Stimulated activated CD8-positive, alpha-beta memory T cell treated with anti-CD3 and anti-CD28 coated beads, Interleukin-15, amount 100 ng/mL, for 4 hours (primary cell): ENCODE measurements at places on chromosomes 3 and 15.

DNA sequence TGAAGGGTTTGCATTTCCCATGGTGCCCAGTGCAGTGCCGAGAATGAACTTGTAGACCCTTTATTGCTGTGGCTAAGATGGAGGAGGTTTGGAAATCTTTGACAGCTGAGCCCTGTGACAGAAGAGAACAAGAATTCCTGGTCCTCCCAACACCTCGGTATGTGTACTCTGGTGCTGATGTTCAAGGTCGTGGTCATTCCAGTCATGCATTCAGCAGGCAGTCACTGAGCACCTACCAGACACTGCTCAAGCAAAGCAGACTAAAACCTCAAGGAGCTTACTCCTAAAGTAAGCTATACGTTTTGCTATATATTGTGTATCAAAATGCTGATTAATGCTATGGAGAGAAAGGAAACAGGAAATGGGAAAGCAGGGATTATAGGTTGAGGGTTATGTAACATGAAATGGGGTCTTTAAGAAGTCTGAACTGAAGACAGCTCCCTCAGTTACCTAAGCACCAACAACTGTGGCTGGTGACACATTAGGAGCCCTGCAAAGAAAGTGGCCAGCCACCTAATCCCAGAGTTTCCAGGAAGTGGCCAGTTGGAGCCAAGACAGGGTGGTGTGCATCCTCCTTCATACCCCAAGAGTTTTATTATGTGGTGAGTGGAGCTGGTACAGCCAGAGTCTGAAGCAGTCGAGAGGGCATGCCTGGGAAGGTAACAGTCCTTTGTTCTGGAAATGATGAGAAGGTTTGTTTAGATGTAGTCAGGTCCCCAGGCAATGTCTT is 65.0 kb downstream of the CCNL1 start:
- no peak for DNase-seq

DNA sequence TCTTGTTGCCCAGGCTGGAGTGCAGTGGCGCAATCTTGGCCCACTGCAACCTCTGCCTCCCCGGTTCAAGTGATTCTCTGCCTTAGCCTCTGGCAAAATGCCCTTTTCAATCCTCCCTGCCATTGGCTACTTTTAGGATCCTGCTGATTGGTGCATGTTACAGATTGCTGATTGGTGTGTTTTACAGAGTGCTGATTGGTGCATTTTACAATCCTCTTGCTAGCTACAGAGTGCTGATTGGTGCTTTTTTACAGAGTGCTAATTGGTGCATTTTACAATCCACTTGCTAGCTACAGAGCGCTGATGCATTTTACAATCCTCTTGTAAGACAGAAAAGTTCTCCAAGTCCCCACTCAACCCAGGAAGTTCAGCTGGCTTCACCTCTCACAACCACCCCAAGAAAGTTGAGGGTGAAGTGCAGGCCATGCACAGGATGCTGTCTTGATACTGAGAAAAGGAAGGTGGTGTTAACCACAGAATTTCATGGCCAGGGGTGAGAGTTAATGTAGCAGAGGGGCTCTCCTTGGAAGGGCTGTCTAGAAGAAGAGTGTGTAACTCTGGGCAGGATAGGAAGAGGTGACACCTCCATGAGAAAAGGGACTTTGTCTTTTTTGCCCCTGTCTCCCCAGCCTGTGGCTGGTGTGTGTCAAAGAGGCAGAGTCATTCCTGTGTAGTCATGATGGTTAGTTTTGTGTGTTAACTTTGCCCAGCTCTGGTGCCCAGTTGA is 145.9 kb downstream of the APBA2 start:
- no peak for DNase-seq

GRCh38 chr3:154431043-154431442 is 1.1 kb upstream of the GPR149 start:
- DNase-seq = no peak

DNA sequence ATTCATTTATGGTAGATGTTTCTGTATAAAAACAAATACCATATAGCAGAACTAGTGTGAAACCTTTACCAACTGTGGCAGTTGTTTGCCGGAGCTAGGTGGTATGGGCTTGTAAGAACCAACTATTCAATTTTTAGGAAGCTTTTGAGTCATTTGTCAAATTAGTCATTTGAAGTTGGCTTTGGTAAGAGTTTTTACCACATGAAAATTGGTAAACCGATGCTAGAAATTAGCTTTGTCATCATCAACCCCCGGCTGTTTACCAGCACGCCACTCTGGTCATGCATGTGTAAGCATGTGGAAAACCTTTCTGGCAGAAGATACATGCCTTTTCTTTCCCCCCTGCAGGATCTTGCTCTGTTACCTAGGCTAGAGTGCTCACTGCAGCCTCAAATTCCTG is 63.3 kb downstream of the IL1RAP start:
- no peak for DNase-seq

DNA sequence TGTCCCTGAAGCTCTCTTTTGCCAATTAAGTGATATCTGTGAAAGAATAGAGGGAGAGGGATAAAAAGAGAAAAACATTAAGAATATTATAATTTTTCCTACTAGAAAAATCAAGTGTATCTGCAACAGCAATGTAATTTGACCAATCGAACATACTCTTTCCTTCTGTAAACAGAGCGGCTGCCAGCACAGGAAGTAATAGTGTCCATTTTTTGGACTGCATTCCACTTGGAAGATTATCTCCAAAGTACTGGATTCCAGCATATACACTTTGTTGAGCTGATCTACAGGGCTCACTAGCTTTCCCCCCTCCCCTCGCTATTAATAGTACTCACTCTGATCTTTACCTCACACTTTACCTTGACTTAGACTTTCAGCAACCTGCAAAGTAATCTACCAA is 90.4 kb downstream of the SUCLG2 start:
- no peak for DNase-seq

- DNase-seq = no peak
These were observed 27.6 kb upstream of the SRP14 start for GRCh38 chr15:40066589-40066988.

DNA sequence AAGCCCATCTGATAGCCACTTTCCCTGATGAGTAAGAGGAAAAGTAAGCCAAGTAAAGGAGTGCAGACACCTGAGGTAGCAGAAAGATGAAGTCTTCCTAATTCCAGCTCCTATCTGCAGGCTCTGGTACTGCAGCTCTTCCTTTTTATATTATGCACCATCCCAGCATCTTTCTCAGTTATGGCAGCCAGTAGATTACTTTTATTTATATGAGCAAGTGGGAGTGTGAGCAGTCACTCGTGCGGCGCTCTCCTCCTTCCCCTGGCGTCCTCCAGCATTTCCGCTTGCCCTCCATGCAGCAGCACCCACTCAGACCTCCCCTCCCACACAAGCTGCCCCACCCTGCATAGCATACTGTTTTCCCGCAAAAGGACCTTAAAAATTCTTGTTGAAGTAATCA is 465.9 kb upstream of the DPPA4 start:
- DNase-seq = no peak

DNA sequence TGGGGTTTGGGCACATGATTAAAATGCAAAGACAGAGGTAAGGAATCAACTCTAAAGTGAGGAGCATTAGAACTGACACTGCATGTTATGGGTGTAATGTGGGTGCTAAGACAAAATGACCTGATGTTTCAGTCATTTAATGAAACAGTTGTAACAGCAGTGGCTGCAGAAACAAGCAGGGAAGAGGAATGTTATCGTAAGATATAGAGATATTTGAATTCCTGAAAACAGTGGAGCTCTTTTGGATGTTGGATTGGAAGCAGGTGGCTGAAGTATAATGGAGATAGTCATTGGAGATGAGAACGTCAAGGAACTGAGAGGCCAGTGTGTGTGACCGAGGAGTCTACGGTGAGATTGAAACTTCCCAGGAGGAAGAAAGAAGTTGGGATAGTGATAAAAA is 1065.2 kb downstream of the ZPLD1 start:
- no peak for DNase-seq

GRCh38 chr3:15174953-15175352 is 31.1 kb upstream of the CAPN7 start:
- DNase-seq = no peak

- no peak for DNase-seq
These were observed 120.7 kb downstream of the STT3B start for GRCh38 chr3:31653464-31653863.

GRCh38 chr3:183764847-183765731 is 60.3 kb downstream of the MAP6D1 start:
- no peak for DNase-seq

GRCh38 chr3:185717627-185718402 is 107.0 kb downstream of the IGF2BP2 start:
- DNase-seq = no peak

DNA sequence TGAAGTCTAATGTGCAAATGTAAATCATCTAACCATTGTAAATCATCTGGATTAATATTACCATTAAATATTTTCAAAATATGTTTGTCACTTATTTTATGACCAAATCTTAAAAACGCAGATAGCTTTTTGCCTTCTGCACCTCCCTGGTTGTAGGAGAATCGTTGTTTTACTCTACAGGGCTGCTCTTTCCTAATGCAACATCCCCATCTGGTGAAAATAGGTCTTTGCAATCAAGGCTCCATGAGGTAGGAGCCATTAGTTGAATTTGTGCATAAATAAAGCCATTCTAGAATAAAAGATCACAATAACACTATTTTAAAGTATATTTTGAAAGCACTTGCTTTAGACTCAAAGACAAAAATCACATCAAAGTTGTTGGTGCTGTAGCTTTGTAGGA is 535.6 kb upstream of the AGTR1 start:
- no peak for DNase-seq

- DNase-seq = no peak
These were observed 117.9 kb upstream of the FAM3D start for GRCh38 chr3:58784425-58784824.

DNA sequence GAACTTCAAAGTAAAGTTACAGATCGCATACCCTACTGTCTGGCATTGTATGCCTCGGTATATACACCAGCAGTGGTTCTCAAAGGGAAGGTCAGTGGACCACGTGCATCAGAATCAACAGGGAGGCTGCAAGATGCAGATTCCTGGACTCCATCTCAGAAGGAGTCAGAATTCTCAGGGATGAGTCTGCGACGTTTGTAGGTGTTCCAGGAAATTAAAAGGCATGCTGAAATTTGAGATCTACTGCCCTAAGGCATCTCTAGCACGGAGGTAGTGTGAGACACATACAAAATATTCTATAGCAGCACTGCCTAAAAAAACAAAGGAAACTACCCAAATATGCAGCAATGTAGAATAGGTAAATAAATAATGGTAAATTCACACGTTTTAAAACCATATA is 136.8 kb upstream of the BNIP2 start:
- no peak for DNase-seq

- DNase-seq = no peak
These were observed 228.0 kb upstream of the LRRFIP2 start for GRCh38 chr3:37402351-37402750.

GRCh38 chr3:190169877-190170276 is 49.2 kb upstream of the P3H2 start:
- no peak for DNase-seq

DNA sequence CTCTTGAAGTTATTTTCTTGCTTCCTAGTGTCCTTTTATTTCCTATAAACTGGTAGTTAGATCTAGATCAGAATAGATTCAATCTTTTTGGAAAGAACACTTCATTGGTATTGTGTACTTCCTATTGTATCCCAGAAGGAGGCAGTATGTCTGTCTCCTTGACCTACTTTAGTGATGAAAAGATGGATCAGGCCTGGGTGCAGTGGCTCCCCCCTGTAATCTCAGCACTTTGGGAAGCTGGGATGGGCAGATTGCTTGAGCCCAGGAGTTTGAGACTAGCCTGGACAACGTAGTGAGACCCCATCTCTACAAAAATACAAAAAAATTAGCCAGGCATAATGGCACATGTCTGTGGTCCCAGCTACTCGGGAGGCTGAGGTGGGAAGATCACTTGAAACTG is 12.0 kb downstream of the BSN start:
- DNase-seq = no peak

- no peak for DNase-seq
These were observed 37.1 kb downstream of the SYNM start for GRCh38 chr15:99141943-99142342.

GRCh38 chr3:137988982-137989381 is 21.0 kb upstream of the CLDN18 start:
- DNase-seq = no peak

- DNase-seq = no peak
These were observed 4.5 kb upstream of the LCTL start for GRCh38 chr15:66570327-66570726.

- no peak for DNase-seq
These were observed 61.0 kb downstream of the OCA2 start for GRCh38 chr15:28037969-28038590.

GRCh38 chr3:160921020-160921635 is 165.1 kb downstream of the PPM1L start:
- no peak for DNase-seq

DNA sequence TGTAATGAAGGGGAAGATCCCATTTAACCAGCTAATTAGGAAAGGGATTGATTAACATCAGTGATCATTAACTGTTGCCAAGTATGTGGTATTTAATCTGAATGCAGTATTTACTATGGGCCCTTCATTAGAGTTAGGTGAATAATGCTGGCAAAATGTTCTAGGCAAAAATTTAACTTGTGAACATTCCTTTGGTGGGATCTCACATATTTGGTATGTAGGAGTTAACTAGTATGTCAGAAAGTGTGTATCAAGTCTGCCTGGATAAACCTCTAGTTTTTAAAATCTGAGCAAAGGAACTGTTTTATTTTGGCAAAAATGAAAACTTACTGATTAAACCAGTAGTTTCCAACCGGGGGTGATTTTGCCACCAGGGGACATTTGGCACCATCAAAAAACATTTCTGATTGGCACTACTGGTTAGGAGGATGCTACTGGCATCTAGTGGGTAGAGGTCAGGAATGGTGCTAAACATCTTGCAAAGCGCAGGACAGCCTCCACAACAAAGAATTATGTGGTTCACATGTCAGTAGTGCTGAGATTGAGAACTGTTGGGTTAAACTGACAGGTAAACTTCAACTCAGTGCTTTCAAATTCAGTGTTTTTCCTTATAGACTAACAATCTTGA is 22.5 kb downstream of the LRTM1 start:
- DNase-seq = no peak

GRCh38 chr3:187130346-187131066 is 8.8 kb downstream of the RPL39L start:
- no peak for DNase-seq
